Peyer's patch (tissue), 4 donors: ENCODE measurements at places on chromosomes 2 and 18. TPM values are rescaled to one million over a fixed set of nuclear protein-coding genes. Genes with fewer than 3 reads are reported as not detected.

GRCh38 chr2:121177896-121178295, 107.1 kb downstream of the TFCP2L1 start:
- no peaks in the 10 kb centered on the region for H3K27me3 ChIP-seq
- H3K36me3 ChIP-seq: no peaks in the 10 kb centered on the region
- H3K4me1 ChIP-seq: no peaks in the 10 kb centered on the region
- H3K27ac ChIP-seq: no peak overlapping the region
- H3K4me3 ChIP-seq: no peak overlapping the region

Gene RAB6D
- 3.0 TPM for total RNA-seq

Gene SLC8A1
- 19.6 TPM for total RNA-seq

GRCh38 chr2:29697715-29698114, 223.7 kb downstream of the ALK start:
- H3K27me3 ChIP-seq: no peaks in the 10 kb centered on the region
- no peak overlapping the region for H3K4me3 ChIP-seq
- H3K36me3 ChIP-seq: no peaks in the 10 kb centered on the region
- no peak for DNase-seq

- no peak overlapping the region for H3K27ac ChIP-seq
- H3K4me1 ChIP-seq: no peaks in the 10 kb centered on the region
- no peaks in the 10 kb centered on the region for H3K36me3 ChIP-seq
- DNase-seq: no peak
- H3K27me3 ChIP-seq: no peaks in the 10 kb centered on the region
Measured at GRCh38 chr2:163828771-163829170, 93.0 kb upstream of the FIGN start.

DNA sequence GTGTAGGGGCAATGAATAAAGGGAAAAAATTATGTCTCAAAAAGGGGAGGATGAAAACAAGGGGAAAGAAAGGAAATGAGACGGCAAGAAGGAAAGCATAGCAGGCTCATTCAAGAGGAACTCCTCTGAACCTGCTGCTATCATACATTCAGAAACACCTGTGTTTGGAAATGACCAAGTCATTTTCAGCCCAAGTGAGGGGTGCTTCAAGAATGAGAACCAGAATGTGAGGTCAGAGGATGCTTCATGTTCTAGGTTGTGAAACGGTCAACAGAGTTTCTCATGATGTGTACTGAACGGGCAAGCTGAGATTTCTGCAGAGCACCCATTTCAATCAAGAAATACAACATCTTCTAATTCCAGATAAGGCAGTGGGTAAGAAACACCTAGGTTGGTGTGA, 1367.2 kb upstream of the CELF4 start:
- H3K36me3 ChIP-seq: no peaks in the 10 kb centered on the region
- H3K4me1 ChIP-seq: no peaks in the 10 kb centered on the region
- no peaks in the 10 kb centered on the region for H3K27me3 ChIP-seq
- DNase-seq: no peak

Gene DYNAP
- total RNA-seq: not detected
